ENCODE measurements at places on chromosomes 16 and 17. TPM values are rescaled to one million over a fixed set of nuclear protein-coding genes. Genes with fewer than 3 reads are reported as not detected.
A peak's percentile ranks its signal among the peaks of the same experiment; 100 is the strongest.

DNA sequence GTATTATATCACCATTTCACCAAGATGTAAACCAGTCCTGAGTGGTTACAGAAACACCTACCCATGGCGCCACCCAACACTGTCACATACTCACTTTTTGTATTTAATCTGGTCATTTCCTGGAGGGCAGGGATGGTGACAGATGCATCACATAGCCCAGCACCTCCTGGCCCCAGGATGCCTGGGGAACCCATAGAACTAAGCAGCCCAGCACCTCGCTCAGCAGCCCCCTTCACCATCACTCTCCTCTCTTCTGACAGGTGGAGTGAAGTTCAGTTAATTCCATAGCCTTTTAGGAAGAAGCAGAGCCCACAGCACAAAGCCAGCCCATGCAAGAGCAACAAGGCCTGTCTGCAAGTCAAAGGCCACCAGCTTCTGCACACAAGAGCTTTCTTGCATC, 27.5 kb downstream of the MYLK3 start:
- no peak for DNase-seq

The KRT15 gene
- 0.31 TPM for total RNA-seq

The FZD2 gene
- 6.8 TPM for total RNA-seq

The DNASE1 gene
- total RNA-seq = 17.3 TPM

The CTRB2 gene
- not detected for total RNA-seq

The UBE2O gene
- 11.1 TPM for total RNA-seq

DNA sequence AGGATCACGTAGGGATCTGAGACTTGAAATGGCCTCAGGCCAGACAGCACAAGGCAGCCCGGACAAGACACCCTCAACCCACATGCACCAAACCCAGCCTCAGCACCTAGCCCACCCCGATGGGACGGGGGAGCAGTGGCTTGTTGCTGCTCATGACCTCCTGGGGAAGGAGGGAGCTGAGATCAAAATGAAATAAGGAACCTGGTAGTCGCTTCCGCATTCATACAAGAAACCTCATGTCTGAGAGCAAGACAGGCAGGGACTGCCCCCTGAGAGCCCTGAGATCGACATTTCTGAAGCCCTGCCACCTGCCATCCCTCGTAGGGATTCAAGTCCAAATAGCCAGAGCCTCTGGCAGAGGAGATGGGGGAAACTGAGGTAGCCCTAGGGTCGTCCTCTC, 5.7 kb upstream of the CEP131 start:
- no peak for DNase-seq

DNA sequence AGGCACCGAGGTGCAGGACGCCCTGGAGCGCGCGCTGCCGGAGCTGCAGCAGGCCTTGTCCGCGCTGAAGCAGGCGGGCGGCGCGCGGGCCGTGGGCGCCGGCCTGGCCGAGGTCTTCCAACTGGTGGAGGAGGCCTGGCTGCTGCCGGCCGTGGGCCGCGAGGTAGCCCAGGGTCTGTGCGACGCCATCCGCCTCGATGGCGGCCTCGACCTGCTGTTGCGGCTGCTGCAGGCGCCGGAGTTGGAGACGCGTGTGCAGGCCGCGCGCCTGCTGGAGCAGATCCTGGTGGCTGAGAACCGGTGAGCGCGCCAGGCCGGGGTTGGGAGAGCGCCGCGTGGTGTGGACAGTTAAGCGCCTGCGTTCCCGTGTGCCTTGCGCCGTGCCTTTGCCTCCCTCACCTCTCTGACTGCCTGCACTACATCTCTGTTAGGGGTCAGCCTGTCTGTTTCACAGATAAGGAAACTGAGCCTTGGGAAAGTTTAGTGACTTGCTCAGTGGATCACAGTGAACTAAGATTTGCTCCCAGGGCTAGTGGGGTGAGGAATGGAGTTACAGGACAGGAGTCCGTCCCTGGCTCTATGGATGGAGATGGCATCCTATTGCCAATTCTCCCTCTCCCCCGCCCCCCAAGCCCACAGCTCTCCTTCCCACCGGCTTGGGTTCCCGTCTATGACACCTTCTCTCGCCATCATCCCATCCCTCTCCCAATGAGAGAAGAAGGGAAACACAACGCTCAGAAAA, 880 bp downstream of the SARM1 start:
- DNase-seq = peak; percentile 33

DNA sequence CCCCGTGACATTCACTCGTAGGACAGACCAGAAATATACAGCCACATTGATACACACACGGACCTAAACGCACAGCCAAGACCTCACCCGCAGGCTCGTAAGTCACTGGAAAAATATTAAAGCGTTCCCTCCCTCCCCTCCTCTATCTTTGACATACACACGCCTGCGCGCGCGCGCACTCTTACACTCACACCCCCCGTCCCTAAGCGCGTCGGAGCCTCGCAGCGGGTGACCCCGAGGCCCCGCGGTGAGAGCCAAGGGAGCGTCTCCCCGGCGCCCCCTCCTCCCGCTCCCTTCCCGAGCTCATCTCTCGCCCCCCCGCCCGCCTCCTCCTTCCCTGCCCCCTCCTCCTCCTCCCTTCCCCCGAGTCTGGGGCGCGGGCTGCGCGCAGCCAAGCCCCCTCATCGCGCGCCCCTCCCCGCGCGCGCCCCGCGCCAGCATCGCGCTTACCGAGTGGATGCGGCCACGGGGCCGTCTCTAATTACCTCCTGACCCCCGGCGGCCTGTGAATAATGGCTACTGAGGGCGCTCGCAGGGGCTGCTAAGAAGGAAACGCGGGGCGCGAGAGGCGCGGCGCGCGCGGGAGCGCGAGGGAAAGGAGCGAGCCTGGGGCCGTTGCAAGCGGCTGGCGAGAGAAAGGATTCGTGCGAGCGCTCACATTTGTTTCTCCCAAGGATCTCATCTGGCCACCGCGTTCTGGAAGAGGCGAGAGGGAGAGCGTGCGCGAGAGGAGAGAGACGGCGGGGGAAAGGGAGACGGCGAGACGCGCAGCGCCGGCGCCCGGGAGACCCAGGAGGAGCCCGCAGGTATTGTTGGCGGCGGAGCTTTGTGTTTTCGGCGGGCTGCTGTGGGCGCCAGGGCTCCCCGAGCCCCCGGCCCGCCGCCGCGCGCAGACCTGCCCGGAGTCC, 42.4 kb downstream of the RAI1 start:
- DNase-seq = peak; percentile 92

The KRT13 gene
- 0.13 TPM for total RNA-seq

DNA sequence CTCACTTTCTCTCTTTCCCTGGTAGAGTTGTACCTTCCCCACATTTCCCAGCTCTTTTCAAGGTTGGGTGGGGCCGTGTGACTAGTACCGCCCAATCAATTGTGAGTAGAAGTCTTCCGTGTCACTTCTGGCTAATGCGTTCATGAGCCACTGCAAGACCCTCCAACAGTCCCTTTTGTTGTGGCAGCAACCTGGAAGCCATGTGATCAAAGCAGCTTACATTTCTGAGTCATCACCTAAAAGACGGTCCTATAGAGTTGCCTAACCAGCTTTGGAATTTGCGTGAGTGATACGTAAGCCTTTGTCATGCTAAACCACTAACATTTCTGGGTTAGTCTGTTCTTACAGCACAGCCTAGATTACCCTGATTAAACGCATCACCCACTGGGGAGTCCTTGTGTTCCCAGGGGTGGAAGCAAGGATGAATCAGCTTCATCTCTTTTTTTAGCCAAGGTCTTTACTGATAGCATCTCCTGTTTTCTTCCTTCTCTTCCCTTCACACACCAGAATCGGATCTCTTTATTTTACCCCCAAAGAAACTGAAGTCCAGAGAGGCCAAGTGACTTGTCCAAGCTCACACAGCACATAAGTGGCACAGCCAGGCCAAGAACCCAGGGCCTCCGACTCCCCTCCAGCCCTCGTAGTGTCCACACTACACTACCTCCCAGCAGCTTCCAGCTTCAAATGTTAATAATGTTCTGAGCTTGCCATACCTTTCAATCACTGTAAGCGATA, 366.3 kb upstream of the XYLT1 start:
- no peak for DNase-seq

- peak; percentile 64 for DNase-seq
Measured at GRCh38 chr17:9465210-9465921, 110.3 kb downstream of the STX8 start.

The PERCC1 gene
- 0.13 TPM for total RNA-seq

DNA sequence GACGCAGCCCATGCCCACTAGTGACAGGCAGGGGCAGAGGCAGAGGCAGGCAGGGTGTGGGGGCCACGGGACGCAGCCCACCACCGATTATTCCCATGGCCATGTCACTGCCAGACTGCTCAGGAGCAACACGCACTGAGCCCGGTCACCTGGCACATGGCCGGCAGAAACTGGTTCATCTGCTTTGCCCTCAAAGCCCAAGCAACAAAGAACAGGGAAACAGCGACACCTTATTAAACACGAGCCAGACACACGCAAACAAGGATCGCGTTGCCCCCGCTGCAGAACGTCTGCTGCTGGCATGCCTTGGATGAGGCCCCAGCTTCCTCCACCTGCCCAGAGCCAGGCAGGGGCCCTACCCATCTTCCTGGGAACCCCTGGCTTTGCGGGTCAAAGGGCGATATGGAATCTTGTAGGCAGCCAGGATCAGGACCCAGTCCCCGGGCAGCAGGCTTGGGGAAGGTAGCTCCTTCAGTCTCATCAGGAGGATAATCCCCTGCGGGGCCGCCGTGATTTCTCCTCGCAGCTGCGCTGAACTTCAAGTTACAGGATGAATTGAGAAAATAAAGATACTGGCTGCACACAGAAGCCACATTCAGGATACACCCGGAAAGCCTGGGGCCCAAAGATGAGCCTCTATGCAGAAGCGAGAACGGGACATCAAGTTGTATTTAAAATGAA, 4.8 kb downstream of the TBC1D16 start:
- peak; percentile 65 for DNase-seq

GRCh38 chr16:57032931-57033330, 43.6 kb downstream of the NLRC5 start:
- no peak for DNase-seq

GRCh38 chr17:70298929-70299531, 129.7 kb downstream of the KCNJ2 start:
- DNase-seq = no peak

GRCh38 chr17:2106308-2106955, 51.5 kb downstream of the HIC1 start:
- DNase-seq = no peak

The MYL4 gene
- total RNA-seq = 1,072 TPM

DNA sequence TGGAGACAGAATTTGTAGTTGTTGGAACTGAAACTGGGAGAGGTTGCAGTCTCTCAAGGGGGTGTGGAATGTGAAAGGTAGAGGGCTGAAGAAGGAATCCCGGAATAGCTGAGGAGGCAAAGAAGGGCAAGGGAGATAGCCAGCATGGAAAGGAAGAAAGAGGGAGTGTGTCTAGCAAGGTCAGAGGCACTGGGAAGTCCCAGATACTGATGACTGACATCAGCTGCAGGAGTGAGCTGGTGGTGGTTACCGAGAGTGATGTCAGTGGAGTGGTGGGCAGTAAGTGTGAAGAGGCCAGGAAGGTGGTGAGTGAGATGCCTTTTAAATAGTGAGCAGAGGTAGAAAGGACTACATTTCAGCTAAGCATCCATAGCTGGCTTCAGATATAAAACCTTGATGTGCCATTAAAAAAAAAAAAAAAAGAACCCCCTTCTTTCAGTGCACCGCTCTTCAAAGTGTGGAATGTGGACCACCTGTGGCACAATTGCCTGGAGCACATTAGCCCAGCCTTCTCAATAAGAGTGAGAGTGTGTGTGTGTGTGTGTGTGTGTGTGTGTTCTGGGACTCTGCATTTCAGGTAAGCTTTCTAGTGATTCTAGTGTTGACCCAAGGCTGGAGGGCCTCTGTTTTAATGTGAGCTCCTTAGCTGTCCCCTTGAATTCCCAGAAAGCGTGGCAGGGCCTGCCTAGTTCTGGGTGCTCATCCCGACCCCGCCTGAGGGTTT, 8.5 kb downstream of the PRMT7 start:
- DNase-seq = no peak

DNA sequence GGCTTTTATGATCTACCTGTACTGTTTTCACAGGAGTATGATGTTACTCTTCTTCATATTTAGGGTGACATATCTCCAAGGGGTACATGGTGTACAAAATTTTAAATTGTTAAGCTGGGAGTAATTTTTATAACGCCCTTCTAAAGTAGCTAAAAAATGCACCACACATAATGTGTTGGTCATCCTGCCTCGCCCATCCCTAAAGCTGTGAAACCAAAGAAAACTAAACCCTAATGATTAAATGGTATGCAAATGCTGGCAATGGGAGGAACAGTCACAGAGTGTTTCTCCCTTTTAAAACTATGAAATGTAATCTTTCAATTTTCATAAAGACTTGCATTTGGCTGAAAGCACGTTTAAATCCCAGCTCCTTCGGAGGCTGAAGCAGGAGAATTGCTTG, 2.0 kb upstream of the KRT24 start:
- DNase-seq = no peak

The SLC35G6 gene
- not detected for total RNA-seq

GRCh38 chr16:48232493-48233040, 11.5 kb upstream of the LONP2 start:
- no peak for DNase-seq

GRCh38 chr16:68711421-68712139, 25.5 kb upstream of the CDH1 start:
- peak; percentile 48 for DNase-seq

GRCh38 chr17:20852239-20852989, 190.4 kb downstream of the USP22 start:
- DNase-seq = peak; percentile 44

GRCh38 chr17:68326681-68327080, 35.4 kb downstream of the ARSG start:
- no peak for DNase-seq

- DNase-seq = no peak
Measured at GRCh38 chr16:28082624-28083023, 19.1 kb upstream of the GSG1L start.

DNA sequence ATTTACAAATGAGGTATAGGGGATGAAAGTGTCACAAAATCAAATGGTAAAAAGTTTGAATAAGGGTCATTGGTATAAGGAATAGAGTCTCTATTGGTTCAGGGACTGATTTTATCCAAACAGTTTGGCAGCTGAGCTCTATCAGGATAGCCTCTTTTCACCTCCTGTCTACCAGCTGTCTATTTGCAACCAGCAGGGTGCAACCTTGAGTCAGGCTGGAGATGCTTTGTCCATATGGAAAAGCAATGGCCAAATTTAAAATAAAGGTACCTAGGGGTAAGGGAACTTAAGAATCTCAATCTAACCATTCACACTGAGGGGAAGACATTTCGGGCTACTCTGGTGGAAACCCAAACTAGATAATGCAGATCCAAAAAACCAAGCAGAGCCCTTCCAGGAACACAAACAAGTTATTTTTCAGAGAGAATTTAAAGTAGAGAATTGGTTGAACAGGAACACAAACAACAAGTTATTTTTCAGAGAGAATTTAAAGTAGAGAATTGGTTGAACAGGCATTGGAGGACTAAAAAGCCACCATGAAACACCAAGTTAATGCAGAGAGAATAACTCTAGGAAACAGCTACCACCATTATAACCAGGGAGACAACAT, 12.6 kb upstream of the CA10 start:
- DNase-seq = peak; percentile 52

- DNase-seq = peak; percentile 86
Measured at GRCh38 chr17:76296186-76296585, 11.9 kb downstream of the QRICH2 start.

- peak; percentile 65 for DNase-seq
Measured at GRCh38 chr17:3659541-3660111, 8.8 kb downstream of the TAX1BP3 start.

The TPSG1 gene
- not detected for total RNA-seq

- DNase-seq = no peak
Measured at GRCh38 chr17:74858672-74859458, 820 bp downstream of the GRIN2C start.

The MT1F gene
- total RNA-seq = not detected

The CCDC200 gene
- not detected for total RNA-seq

All from muscle of leg (tissue), 16 donors.